Naive B cell (primary cell): ENCODE measurements at places on chromosomes 1 and 21. TPM values are rescaled to one million over a fixed set of nuclear protein-coding genes. Genes with fewer than 3 reads are reported as not detected.

- DNase-seq = no peak
Observed at GRCh38 chr1:43510621-43511020, 20.1 kb upstream of the PTPRF start.

- no peak for DNase-seq
Observed at GRCh38 chr1:95058974-95059373, 13.8 kb downstream of the ALG14 start.

KCNH1 gene
- not detected for polyA plus RNA-seq

NES gene
- polyA plus RNA-seq = not detected
